ENCODE measurements at places on chromosomes 7 and 10.

DNA sequence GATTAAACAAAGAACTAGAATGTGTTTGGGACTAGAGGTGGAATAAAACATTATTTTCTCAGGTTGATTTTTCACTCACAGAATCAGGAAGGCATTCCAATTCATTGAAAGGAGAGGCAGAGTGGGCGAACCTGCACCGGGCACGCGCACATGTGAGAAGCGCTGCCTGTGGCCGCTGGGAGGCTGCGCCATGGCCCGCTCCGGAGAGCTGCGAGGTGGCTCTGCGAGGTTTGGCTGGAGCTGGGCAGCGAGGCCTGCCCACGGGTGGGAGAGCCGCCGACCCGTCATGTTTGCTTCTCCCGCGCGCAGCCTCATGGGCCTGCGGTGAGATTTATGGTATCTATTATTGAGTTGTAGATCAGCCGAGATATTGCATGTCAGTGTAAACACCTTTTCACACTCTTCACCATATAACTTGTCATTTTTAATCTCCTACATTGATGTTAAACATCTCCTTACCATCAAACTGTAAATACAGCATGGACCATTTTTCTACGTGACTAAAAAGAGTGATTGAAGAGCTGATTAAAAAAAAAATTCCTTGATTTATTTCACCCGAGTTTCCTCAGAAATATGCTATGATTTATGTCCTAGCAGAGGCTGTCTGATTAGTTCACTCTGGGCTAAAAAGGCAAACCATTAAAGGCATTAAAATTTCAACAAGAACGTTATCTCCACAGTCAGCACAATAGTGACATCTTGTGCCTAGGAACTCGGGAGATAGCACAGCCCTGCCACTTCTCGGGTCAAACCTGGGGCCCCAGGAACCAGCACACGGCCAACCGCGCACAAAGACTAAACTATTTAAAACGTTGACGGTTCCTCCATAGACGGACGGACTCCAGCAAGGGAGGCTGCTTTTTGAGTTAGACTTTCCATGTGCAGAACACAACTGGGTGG, 96.6 kb upstream of the RNF32 start:
- no peak for DNase-seq

GRCh38 chr10:77267703-77268675, 369.6 kb downstream of the KCNMA1 start:
- DNase-seq: no peak

- DNase-seq: no peak
Measured at GRCh38 chr10:33749790-33750189, 415.3 kb upstream of the NRP1 start.

DNA sequence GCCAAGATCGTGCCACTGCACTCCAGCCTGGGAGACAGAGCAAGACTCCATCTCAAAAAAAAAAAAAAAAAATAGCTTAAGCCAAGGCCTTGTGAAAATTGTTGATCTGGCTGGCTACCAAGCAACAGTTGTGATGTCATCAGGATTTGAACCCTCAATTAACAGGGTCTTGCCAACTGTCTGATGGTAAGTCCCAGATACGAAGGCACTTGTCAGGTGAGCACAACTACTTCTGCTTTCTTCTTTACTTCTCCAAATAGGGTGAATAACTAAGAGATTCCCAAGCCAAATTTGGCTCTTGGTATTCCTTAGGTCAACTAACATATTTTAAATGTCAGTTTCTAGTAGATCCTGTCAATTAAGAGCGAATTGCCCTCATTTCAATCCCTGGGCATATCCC, 47.4 kb downstream of the ANKRD61 start:
- no peak for DNase-seq

DNA sequence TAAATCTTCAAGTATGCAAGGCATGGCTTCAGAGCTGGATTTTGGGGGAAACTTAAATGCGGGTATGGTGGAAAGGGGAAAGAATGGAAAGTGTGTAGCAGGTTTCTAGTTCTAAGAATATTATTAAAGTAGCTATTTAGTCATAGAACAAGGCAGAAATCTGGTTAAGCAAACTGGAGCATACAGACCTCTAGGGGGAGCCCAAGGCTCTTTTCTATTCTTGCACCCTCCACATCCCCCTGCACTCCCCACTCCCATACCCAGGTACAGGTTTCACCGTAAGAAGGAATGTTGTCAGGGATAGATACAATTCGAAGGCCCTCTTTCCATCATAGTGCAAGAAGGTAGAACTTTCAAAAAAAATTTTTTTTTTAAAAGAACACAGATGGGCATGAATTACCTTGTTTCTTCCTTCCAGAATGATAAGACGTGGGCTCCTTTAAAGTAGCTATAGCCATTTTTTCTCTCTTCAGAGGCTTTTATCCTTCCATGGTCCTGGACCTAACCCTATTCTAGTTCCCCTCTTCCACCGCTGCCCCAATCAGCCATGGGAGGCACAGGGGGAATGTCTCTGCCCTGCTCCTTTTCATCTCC, 41.5 kb upstream of the SMIM30 start:
- peak; percentile 15 for DNase-seq

GRCh38 chr7:72156671-72157070, 255.5 kb downstream of the CALN1 start:
- no peak for DNase-seq

- no peak for DNase-seq
Measured at GRCh38 chr7:101169110-101169837, 3.9 kb upstream of the VGF start.

GRCh38 chr7:106777674-106778299, 87.3 kb upstream of the PIK3CG start:
- no peak for DNase-seq

- DNase-seq: no peak
Measured at GRCh38 chr7:30464231-30464671, 14.3 kb downstream of the NOD1 start.

DNA sequence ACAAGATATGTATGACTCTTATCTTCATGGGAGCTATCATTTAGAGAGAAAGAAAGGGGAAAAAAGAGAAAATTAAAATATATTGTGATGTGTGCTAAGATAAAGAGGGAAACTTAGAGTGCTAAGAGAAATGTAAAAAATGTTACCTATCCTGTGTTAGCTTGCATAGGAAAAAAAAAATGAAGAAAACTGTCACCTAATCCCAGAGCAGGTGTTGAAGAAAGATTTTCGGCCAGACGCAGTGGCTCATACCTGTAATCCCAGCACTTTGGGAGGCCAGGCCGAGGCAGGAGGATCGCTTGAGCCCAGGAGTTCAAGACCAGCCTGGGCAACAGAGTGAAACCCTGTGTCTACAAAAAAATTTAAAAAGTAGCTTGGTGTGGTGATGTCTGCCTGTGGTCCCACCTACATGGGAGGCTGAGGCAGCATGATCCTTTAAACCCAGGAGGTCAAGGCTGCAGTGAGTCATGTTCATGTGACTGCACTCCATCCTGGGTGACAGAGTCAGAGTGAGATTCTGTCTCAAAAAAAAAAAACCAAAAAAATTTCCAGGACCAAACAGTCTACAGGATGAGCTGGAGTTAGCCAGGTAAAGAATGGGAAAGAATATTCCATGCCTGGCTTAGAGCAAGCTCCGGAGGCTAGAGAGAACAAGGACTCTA, 2.4 kb upstream of the MKLN1 start:
- no peak for DNase-seq

DNA sequence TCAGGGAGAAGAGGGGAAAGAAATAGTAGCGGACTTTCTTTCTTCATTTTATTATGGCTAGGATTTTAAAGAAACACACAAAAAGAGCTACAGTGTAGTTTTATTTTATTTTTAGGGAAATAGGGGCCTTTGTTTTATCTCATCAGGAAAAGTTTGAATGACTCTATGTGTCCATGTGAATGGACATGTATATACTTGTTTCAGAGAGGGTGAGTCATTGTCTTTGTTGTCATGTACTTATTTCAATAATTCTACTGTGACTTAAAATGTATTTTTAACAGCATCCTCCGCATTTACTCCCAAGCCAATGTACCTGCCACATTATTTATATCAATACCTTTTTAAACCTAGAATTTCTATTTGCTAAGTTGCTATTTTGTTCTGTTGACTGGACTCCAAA, 569.5 kb downstream of the SORCS3 start:
- DNase-seq: no peak

DNA sequence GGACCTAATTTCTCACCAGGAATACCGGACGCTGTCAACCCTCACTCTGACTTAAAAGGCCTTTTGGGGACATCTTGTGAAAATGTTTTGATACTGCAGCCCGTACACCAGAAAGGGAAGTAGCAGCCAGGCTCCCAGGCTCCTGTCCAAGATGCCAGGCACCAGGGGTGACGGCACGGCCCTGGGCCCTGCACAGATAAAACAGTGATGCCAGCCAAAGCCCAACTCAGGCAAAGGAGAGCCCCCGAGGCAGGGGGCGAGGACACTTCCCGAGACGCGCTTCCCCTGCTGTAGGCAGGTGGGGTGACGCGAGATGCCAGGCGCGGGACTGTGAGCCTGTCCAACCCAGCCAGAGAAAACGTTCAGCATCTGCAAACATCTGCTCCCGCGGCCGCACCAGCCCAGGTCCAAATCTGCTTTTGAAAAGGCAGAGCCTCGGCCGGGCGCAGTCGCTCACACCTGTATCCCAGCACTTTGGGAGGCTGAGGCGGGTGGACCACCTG, 15.7 kb downstream of the ZFAND2A start:
- no peak for DNase-seq

GRCh38 chr7:155598810-155599210, 45.7 kb upstream of the RBM33 start:
- peak; percentile 60 for DNase-seq

DNA sequence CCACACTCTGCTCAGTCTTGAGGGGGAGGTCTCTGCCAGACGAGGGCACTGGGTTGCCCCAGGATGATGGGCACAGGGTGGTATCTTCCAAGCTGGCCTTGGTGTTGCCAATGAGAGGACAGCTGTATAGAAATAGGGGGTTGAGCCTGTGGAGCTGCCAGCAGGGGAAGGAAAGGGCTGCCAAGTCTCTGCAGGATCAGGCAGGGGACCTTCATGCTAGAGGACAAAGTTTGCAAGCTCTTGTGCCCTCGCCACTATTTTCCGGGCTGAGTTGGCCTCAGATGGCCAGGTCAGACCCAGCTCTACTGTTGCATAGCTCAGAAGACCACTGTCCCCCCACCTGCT, 68.7 kb downstream of the ARHGAP22 start:
- no peak for DNase-seq

- DNase-seq: no peak
Measured at GRCh38 chr7:151756076-151756731, 120.7 kb downstream of the PRKAG2 start.

- no peak for DNase-seq
Measured at GRCh38 chr10:91617072-91617609, 15.7 kb downstream of the PPP1R3C start.

GRCh38 chr10:115827231-115828009, 445.6 kb downstream of the GFRA1 start:
- no peak for DNase-seq

GRCh38 chr10:114709984-114710383, 51.9 kb upstream of the ABLIM1 start:
- DNase-seq: no peak
